Activated CD8-positive, alpha-beta T cell treated with anti-CD3 and anti-CD28 coated beads for 36 hours (primary cell): ENCODE measurements at places on chromosomes 2 and 18. TPM values are rescaled to one million over a fixed set of nuclear protein-coding genes. Genes with fewer than 3 reads are reported as not detected.

ESCO1 gene
- total RNA-seq: 21.8 TPM

TUBA4B gene
- total RNA-seq: not detected

CNGA3 gene
- not detected for total RNA-seq

AQP4 gene
- total RNA-seq: not detected

SP9 gene
- total RNA-seq: not detected

EMILIN2 gene
- total RNA-seq: 19.4 TPM

SOX11 gene
- not detected for total RNA-seq

C2orf80 gene
- total RNA-seq: not detected

DNA sequence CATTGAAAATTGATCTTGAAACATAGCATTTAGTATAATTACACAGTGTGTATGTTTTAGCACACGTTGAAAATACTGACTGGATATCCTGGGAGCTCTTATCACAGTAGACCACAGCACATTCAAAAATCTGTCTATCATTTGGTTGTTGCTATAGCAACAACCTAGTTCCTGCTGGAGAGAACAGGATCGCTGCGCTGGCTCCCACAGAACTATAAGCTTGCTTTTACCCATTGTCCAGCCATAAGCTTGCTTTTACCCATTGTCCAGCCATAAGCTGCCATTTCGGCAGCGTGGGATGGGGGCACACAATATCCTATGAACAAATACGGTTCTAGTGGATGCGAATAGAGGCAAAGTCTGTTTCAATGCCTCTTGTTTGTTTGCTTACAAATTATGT lies 70.4 kb upstream of the ST6GAL2 start:
- no peak overlapping the region for H3K27ac ChIP-seq
- no peak overlapping the region for H3K4me3 ChIP-seq
- H3K36me3 ChIP-seq: no peaks in the 10 kb centered on the region
- H3K4me1 ChIP-seq: no peaks in the 10 kb centered on the region
- DNase-seq: no peak

DNA sequence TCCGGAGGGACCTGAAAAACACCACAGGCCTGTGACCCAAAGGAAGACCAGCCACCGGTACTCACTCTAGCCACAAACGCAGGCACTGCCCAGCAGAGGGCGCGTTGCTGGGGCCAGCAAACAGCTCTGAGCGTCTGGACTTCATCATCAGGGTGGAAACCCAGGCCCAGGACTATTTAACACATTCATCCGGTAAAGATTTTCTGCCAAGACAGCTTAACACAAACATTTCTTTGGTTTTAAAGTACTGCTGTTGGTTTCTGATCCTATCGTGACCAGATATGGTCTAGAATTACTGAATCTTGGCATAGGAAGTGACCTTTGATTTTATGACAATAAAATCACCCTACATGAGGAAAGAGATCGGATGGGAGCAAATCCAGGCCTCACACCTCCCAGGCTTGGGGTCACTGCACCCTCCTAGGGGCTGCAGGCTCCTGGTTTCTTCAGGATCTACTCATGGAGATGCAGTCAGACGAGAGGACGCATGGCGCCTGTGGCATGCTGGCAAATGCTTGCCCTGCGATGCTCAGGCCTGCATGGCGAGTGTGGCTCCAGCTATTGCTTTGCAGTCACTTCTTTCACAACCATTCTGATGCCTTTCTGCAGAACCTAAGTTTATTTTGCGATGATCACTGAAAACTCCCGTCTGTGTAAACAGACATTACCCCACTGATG lies 130.4 kb downstream of the COL4A4 start:
- peak; percentile 52 for DNase-seq
- H3K4me3 ChIP-seq: no peak overlapping the region
- H3K4me1 ChIP-seq: no peaks in the 10 kb centered on the region
- H3K27me3 ChIP-seq: peaks cover 18% of the 10 kb centered on the region
- no peaks in the 10 kb centered on the region for H3K36me3 ChIP-seq
- no peak overlapping the region for H3K27ac ChIP-seq

GRCh38 chr2:160247296-160248035 lies 47.4 kb upstream of the ITGB6 start:
- H3K4me3 ChIP-seq: no peak overlapping the region
- H3K36me3 ChIP-seq: no peaks in the 10 kb centered on the region

DNA sequence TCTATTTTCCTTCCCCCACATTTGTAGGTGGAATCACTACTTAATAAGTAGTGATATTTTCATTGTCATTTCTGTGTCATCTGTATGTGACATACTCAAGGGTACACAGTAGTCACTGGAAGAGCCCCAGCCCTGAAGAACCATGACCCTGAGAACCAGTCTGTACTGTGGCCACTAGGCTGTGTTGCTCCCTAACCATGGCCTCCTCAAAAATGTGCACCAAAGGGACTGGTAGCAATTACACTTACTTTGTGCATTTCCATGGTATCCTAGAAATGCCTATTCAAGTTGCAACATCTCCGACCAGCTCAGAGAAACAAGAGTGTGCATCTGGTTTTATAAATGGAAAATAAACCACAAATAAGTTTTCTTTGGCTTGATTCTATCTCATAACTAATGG lies 155.1 kb downstream of the DOCK10 start:
- H3K27ac ChIP-seq: peak overlapping the region; percentile 36
- H3K36me3 ChIP-seq: peaks cover 83% of the 10 kb centered on the region
- no peaks in the 10 kb centered on the region for H3K27me3 ChIP-seq
- peaks cover 65% of the 10 kb centered on the region for H3K4me1 ChIP-seq
- H3K4me3 ChIP-seq: no peak overlapping the region

GRCh38 chr2:164813535-164813934 lies 28.1 kb downstream of the COBLL1 start:
- H3K4me3 ChIP-seq: no peak overlapping the region
- no peaks in the 10 kb centered on the region for H3K27me3 ChIP-seq
- H3K27ac ChIP-seq: no peak overlapping the region
- H3K36me3 ChIP-seq: no peaks in the 10 kb centered on the region

- H3K4me1 ChIP-seq: no peaks in the 10 kb centered on the region
- DNase-seq: no peak
- no peak overlapping the region for H3K27ac ChIP-seq
- H3K36me3 ChIP-seq: no peaks in the 10 kb centered on the region
- H3K27me3 ChIP-seq: no peaks in the 10 kb centered on the region
Measured at GRCh38 chr2:155902635-155903034, 429.9 kb downstream of the NR4A2 start.

GRCh38 chr18:11663439-11664029 lies 25.5 kb upstream of the GNAL start:
- no peaks in the 10 kb centered on the region for H3K4me1 ChIP-seq
- peaks cover 3% of the 10 kb centered on the region for H3K27me3 ChIP-seq
- no peak overlapping the region for H3K4me3 ChIP-seq
- H3K27ac ChIP-seq: no peak overlapping the region

DNA sequence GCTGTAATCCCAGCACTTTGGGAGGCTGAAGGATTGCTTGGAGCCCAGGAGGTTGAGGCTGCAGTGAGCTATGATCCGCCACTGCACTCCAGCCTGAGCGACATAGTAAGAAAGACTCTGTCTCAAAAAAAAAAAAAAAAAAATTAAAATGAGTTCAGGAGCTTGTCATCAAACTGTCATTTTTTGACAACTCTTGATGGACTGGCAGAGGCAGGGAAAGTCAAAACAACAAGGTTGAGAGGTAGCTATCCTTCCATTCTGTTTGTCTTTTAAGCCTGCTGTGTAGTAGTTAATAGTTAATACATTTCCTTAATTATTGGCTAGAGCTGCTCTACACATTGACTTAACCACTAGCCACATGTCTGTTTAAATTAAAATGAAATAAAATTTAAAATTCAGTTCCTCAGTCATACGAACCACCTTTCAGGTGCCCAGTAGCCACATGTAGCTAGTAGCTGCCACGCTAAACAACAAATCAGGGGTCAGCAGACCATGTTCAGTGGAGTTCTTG lies 22.7 kb downstream of the DPYSL5 start:
- H3K4me3 ChIP-seq: no peak overlapping the region
- H3K27ac ChIP-seq: no peak overlapping the region
- DNase-seq: no peak
- H3K27me3 ChIP-seq: peaks cover 15% of the 10 kb centered on the region
- no peaks in the 10 kb centered on the region for H3K4me1 ChIP-seq

GRCh38 chr2:40606862-40607261 lies 155.0 kb upstream of the SLC8A1 start:
- no peaks in the 10 kb centered on the region for H3K36me3 ChIP-seq
- no peak overlapping the region for H3K4me3 ChIP-seq
- H3K27ac ChIP-seq: no peak overlapping the region
- H3K4me1 ChIP-seq: no peaks in the 10 kb centered on the region

- no peak overlapping the region for H3K4me3 ChIP-seq
- no peak overlapping the region for H3K27ac ChIP-seq
- peaks cover 9% of the 10 kb centered on the region for H3K27me3 ChIP-seq
- DNase-seq: no peak
Measured at GRCh38 chr18:63017076-63017475, 301.7 kb downstream of the PHLPP1 start.

- peaks cover 2% of the 10 kb centered on the region for H3K27me3 ChIP-seq
- no peak overlapping the region for H3K4me3 ChIP-seq
- no peak overlapping the region for H3K27ac ChIP-seq
- H3K36me3 ChIP-seq: no peaks in the 10 kb centered on the region
- no peaks in the 10 kb centered on the region for H3K4me1 ChIP-seq
Measured at GRCh38 chr2:216925006-216925405, 65.1 kb upstream of the TNP1 start.

- no peaks in the 10 kb centered on the region for H3K27me3 ChIP-seq
- peak overlapping the region; percentile 97 for H3K4me3 ChIP-seq
- peaks cover 19% of the 10 kb centered on the region for H3K4me1 ChIP-seq
- DNase-seq: no peak
- H3K27ac ChIP-seq: peak overlapping the region; percentile 98
- H3K36me3 ChIP-seq: peaks cover 7% of the 10 kb centered on the region
Measured at GRCh38 chr2:36967236-36967876, 1.0 kb upstream of the STRN start.

DNA sequence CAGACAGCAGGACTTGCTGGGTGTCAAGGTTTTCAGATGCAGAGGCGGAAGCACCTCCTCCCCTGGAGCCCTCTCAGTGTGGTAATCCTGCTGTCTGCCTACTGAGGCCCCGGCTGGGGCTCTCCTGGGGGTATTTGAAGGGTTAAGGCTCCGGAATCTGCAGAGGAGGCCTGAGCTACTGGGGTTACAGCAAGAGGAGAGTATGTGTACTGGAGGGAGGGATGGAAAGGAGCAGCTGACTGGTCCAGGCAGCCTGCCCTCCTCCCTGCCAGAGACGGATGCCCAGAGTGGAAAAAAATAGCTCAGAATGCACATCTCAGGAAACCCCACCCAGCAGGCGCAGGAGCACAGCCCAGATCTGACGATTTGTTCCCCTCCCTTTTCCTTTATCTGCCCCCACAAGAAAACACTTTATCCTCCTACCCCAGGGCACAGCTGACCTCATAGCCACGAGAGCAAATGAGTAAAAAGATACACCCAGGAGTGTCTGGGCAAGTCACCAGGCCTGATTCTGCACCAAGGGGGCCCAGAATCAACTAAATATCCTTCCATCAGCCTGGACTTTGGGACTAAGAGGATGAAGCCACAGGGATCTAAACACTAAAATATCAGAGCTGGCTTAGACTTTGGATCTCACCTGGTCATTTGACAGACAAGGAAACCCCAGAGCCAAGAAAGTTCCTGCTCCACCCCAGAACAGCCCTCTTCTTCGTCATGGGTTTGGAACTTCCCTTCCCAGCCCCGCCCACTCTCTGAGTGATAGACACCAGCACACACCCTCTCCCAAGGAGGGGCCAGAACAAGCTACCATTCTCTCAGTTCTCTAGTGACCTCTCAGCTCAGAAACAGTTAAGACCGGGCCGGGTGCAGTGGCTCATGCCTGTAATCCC lies 5.5 kb downstream of the TMBIM1 start:
- H3K27me3 ChIP-seq: no peaks in the 10 kb centered on the region
- H3K27ac ChIP-seq: peak overlapping the region; percentile 95

DNA sequence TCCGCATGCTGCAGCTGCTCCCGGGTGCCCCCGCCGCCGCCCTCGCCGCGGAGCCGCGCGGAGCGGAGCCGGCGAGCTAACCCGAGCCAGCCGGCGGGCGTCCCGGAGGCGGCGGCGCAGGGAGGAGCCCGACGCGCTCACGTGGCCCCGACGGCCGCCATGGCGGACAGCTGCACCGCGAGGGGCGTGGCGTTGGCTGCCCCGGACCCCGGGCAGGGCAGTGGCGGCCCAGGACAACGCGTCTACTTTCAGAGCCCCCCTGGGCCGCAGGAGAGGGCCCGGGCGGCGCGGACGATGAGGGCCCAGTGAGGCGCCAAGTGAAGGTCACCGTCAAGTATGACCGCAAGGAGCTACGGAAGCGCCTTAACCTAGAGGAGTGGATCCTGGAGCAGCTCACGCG lies 30.0 kb upstream of the CCNYL1 start:
- no peak overlapping the region for H3K27ac ChIP-seq
- no peak for DNase-seq
- no peaks in the 10 kb centered on the region for H3K4me1 ChIP-seq

DNA sequence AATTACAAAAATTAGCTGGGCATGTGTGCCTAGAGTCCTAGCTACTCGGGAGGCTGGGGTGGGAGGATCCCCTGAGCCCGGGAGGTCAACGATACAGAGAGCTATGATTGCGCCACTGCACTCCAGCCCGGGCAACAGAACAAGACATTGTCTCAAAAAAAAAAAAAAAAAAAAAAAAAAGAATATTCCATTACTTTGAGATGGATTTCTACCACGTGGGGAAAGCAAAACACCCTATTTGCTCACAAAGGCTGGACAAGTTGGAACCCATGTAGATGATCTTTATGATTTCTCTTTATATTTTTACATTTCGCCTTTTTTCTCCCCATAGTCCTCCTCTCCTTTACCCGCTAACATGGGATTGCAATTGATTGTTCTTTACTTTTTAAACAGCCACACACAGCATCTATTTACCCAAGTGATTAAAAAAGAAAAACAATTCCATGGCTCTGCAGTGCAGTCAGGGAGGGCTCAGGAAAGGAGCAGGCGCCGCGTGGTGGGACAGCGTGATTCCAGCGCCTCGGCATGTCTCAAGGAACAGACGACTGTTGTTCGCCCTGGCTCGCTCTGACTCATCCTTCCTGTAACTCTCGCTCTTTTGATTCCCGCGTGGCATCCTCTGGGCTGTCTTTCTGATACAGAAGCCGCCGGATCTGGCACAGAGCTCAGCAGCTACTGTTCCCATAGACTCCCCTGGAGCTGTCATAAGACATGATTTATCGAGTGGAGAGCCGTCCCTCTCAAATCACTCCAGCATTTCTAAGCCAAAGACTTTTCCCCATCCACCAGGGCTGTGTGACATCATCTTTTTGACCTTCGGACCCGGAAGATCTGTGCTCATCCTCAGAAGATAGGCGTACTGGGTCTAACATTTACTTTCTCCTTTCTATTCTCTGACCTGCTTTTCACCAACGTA lies 230.4 kb upstream of the AGAP1 start:
- H3K4me3 ChIP-seq: no peak overlapping the region
- no peak overlapping the region for H3K27ac ChIP-seq
- no peaks in the 10 kb centered on the region for H3K4me1 ChIP-seq
- H3K27me3 ChIP-seq: peaks cover 58% of the 10 kb centered on the region
- no peaks in the 10 kb centered on the region for H3K36me3 ChIP-seq
- DNase-seq: no peak

GRCh38 chr2:16785149-16785548 lies 119.5 kb upstream of the CYRIA start:
- H3K27me3 ChIP-seq: peaks cover 1% of the 10 kb centered on the region
- H3K36me3 ChIP-seq: no peaks in the 10 kb centered on the region
- H3K4me1 ChIP-seq: no peaks in the 10 kb centered on the region
- H3K27ac ChIP-seq: no peak overlapping the region
- DNase-seq: no peak
- H3K4me3 ChIP-seq: no peak overlapping the region

GRCh38 chr2:185215497-185215896 lies 523.1 kb upstream of the FSIP2 start:
- no peaks in the 10 kb centered on the region for H3K36me3 ChIP-seq
- no peak overlapping the region for H3K4me3 ChIP-seq

GRCh38 chr2:235050980-235051351 lies 99.1 kb downstream of the SH3BP4 start:
- peak; percentile 10 for DNase-seq
